ENCODE measurements at places on chromosomes 13 and 19.
A peak's percentile ranks its signal among the peaks of the same experiment; 100 is the strongest.

- DNase-seq: no peak
Observed at GRCh38 chr19:32173836-32174235, 171.6 kb upstream of the ZNF507 start.

DNA sequence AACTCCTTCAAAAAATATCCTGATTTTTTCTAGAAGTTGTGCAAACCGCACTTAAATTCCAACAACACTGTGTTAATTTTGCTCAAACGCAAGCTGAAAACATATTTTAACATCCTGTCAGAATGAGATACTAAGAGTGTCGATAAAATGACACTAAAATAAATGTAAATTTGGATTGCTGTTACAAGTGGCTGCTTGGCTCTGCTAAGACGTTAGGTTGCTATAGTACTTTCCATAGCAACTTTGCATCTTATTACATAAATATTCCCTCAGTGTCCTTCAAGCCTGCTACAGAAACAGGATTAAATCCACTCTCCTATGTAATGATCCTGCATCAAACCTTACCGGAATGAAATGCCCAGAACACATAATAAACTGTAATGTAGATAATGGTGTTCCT, 292.1 kb downstream of the DNAJC15 start:
- DNase-seq: no peak

DNA sequence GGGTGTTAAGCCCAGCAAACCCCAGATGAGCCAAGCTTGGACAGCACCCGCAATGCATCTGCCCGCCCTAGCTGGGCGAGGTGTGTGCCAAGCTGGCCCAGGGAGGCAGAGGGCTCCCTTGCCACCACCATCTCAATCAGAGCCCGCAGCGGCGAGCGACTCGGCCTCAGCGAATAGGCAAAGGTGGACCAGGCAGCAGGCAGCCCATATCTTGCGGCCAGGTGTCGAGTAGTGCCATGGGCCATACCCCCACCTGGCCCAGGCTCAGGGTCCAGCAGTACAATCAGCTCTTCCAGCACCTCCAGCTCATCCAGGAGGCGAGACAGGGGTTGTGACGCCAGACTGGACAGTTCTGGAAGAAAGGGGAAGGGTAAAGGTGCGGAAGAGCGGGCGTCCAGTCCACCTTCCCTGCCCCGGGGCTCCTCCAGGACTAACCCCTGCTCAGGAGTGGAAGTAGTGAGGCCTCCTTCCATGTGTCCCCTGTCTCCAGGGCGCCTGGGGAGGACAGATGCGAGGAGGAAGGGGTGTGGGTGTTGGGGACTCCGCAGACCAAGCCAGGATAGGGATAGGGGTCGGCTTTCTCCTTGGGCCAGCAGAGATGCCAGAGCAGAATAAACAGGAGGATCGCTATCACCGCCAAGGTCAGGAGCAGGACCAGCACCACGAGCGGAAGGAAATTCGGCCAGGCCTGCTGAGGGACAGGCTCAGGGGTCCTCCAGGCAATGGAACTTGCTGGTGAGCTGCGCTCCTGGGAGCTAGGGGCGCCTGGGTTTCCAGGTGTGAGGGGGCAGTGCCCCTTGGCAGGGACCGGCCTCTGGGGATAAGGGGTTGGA, 2.8 kb downstream of the IGFLR1 start:
- DNase-seq: no peak

GRCh38 chr13:47215736-47216135, 318.9 kb upstream of the HTR2A start:
- peak; percentile 11 for DNase-seq

Data from glutamatergic neuron (in vitro differentiated cells).